ACHN (cell line): ENCODE measurements at places on chromosomes 16 and 17.

DNA sequence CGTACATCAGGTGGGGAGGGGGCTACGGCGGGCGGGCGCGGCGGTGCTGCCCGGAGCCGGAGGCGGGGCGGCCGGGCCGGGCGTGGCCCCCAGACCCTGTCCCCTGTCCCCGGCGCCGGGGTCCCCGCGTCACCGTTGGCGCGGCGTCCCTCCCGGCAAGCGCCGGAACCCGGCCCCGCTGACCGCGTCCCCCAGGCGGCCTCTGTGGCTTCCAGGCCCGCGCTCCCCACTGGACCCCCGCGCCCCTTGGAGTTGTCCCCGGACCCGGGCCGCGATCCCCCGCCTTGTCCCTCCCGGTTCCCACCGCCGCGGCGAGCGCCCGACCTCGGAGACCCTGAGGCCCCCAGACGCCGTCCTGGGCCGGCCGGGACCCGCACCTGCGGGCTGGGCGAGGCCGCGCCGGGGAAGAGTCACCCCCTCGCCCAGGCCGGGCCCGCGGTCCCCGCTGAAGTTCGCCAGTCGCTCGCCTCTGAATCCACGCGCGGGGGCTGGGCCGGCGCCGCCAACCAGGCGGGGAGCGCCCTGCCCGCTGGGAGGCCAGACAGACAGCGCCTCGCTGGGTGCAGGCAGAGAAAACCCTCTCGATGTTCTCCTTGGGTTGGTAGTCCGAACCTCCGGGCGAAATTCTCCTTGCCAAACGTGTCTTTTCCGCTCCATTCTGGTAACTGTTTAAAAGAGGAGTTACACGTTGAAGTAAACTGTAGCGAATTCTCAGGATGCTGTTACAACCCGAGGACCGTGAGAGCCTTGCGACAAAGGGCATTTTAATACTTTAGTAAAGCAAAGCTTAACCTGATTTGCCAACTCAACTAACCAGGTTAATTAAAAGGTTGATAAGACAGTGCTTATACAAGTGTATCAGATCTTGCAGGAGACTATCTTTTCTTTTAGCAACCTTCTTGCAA, 761 bp downstream of the GAN start:
- DNase-seq: peak; percentile 68

DNA sequence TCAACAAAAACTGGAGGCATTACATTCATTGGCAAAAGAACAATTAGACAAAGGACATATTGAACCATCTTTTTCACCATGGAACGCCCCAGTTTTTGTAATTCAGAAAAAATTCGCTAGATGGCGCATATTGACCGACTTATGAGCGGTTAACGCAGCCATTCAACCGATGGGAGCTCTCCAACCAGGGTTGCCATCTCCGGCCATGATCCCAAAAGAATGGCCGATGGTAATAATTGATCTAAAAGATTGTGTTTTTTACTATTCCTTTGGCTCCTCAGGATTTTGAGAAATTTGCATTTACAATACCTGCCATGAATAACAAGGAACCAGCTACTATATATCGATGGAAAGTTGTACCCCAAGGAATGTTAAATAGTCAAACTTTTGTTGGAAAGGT, 21.4 kb downstream of the ALOX15B start:
- peak; percentile 79 for DNase-seq

DNA sequence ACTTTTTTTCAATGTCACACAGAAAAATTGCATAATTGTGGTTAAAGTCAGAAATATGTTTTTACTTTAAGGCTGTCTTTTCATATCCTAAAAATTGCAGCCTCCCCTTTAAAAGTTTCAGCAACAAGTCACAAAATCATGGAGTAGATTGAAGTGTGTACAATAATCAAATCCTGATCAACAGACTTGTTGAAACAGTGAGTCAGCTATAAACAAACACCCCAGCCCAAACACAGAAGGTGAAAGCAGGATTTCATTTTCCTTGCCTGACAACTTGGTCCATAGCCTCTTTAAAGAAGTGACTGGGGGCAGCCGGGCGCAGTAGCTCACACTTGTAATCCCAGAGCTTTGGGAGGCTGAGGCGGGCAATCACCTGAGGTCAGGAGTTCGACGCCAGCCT, 59.9 kb downstream of the WNT3 start:
- no peak for DNase-seq

DNA sequence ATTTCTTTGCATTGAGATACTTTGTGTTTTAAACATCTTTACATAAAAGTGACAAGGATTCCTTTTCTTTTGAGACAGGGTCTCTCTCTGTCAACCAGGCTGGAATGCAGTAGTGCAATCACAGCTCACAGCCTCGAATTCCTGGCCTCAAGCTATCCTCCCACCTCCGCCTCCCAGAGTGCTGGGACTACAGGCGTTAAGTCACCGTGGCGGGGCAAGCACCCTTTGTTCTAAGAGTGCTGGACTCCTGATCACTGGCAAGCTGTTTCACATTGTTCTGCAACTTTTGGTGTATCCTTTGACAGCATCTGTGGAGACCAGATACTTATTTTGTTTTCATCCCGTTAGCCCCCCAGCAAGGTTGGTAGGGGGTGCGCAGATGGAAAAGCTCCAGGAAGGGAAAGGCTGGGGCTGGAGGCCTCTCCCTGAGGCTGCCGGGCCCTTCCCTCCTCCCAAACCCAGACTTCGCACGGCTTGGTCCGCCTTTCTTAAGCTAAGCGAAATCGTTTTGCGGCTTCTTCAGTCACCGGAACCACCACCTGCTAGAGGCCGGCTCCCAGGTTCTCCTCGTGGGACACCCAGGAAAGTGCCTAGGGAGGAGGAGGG, 1.1 kb downstream of the ST6GALNAC2 start:
- DNase-seq: no peak

DNA sequence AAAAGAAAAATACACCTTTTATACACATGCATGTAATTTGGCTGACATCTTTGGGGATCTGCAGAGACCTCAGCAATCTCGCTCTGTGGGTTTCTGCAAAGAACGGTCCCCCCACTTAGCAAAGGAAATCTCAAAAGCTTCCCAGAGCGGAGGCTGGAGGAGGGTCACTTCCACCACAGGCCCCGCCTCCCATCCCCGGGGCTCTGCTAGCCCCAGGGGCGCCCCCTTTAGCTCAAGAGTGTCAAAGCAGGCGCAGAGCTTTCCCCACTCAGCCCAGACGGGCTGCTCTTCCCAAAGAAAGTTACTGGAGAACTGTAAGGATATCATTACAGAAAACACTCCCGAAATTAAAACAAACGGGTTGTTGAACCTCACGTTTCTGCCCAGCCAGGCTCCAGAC, 11.4 kb downstream of the SLC13A5 start:
- peak; percentile 54 for DNase-seq

DNA sequence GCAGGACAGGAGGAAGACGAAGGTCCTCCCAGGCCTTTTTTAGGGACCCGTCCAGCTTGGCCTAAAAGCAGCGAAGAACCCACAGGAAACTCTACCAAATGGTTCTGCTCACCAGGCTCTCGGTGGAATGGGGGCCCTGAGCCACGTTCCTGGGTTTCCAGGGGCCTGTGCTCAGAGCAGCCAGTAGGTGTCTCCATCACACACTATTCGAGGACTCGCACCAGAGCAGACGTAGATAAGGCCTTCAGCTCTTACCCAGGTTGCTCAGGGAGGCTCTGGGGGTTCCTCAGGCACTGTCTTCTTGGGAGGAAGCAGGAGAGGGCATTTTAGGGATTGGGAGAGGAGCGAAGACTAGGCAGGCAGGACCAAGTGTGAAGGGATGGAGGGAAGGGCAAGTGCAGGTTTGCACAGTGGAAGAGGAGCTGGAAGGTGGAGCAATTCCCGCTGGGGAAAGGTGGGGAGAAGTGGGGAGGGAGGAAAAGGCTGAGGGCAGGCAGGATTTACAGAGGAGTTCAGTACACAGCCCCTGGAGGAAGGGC, 157.1 kb downstream of the RGS9 start:
- DNase-seq: peak; percentile 61
